Activated T-cell treated with anti-CD3 and anti-CD28 coated beads, Interleukin-2, amount 50 U/mL, for 1 hour (primary cell): ENCODE measurements at places on chromosomes 2 and 18.

DNA sequence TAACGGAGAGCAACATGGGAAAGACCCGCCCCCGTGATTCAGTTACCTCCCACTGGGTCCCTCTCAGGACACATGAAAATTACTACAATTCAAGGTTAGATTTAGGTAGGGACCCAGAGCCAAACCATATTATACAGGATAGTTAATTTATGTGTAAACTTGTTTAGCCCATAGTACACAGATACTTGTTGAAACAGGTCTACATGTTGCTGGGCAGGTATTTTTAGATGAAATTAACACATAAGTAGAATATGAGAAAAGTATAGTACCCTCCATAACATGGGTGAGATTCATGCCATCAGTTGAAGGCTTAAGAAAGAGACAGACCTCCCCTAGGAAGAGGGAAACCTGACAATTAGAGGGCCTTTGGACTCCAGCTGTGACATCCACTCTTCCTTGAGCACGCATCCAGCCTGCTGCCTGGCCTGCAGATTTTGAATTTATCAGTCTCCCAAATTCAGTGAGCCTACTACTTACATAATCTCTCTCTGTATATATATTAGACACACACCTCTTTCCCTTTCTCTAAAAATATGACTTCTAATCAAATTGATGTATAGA lies 463.5 kb upstream of the NETO1 start:
- no peak for DNase-seq

DNA sequence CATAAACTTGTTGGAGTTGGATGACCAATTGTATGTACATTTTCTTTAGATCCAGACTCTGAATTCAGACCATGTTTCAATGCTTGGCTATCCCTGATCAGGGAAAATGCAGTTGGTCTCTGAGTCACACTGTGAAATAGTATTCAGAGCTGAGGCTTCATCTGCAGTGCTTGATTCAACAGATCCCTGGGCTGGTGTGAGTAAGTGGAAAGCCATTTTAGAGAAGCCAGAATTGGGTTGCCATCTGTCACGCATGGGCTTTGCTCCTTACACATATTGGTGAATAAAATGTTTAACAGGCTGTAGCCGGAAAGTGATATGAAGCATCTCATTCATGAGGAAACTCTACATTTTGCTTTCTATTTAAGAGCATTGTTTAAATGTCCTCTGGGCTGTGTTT lies 50.0 kb upstream of the ACYP2 start:
- no peak for DNase-seq

- no peak for DNase-seq
Observed at GRCh38 chr2:240818293-240819125, 1.5 kb downstream of the KIF1A start.

DNA sequence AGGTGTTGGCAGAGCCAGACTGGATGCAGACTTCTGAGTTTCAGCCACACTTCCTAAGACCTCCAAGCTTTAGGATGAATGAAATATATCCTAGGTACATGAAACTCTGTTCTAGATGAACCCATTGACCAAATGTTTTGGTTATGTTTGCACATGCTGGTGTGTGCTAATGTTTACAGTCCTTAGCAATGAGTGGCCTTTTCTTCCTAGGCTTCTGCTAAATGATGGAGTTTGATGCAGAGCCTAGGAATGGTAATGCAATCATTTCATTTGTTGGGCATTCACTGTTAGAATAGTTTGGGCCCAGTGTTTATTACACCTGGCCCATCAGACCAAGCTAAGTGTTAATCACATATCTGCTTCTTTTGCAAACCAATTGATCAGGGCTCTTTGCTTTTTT lies 464.7 kb downstream of the MEIS1 start:
- no peak for DNase-seq

- DNase-seq = no peak
Observed at GRCh38 chr2:44429034-44429433, 67.3 kb downstream of the CAMKMT start.

- DNase-seq = no peak
Observed at GRCh38 chr18:72811047-72811446, 56.7 kb downstream of the NETO1 start.
